Naive thymus-derived CD8-positive, alpha-beta T cell (primary cell): ENCODE measurements at places on chromosomes 13 and 19. TPM values are rescaled to one million over a fixed set of nuclear protein-coding genes. Genes with fewer than 3 reads are reported as not detected.

The KLK8 gene
- total RNA-seq: not detected

The FGF21 gene
- total RNA-seq: not detected

The CLEC17A gene
- total RNA-seq: 4.3 TPM

The MEIOSIN gene
- total RNA-seq: not detected

The OR7C2 gene
- total RNA-seq: not detected

The ZNF763 gene
- 15.7 TPM for total RNA-seq

The ZNF260 gene
- total RNA-seq: 19.1 TPM
